Fibroblast of skin of abdomen (primary cell): ENCODE measurements at places on chromosomes 2 and 18.

DNA sequence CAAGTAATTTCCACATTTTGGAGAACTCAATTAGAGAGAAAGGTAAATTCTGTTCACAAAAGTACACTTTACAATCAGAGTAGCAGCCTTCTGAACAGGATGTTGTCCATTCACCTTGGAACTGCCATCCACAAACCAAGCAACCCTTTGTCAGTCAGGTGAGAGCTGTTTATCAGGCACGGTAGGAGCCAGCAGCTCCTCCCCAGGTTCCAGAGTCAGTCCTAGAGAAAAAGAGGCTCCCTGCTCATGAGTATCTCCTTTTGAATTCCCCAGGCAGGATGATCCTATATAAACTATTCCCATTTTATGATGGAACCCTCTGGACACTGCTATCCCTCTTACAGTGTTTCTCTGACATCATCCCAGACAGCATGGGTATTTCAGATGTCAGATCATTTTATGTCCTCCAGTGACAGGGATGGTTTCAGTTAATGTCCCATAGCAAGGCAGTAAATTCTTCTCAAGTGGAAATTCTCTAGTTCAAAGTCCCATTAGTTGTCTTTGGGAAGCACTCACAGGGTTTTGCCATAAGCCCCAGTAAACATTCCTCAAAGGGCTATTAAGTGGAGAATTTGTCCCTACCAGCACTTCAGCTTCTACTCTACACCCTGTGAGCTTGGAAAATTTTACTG lies 34.5 kb upstream of the CSRNP3 start:
- no peak for DNase-seq

GRCh38 chr18:31246460-31246859 lies 71.5 kb upstream of the DSG1 start:
- DNase-seq, result no peak

DNA sequence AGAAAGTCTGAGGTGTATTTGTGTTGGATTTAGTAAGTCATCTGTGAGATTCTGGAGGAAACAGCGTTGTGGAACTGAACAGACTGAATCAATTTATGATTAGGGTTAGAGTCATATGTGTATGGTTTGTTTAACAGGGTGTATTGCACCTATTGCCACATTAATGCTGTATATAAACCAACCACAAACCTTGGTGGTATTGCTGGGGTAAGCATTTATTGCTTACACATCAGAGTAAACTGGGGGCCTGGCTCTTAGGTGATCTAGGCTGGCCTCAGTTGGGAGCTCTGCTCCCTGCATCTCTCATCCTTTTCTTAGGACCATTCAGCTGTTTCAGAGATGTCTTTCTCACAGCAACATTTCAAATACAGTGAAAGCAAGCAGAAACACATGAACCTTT lies 59.7 kb upstream of the GRB14 start:
- DNase-seq, result no peak

GRCh38 chr2:158174495-158174894 lies 72.8 kb downstream of the UPP2 start:
- no peak for DNase-seq

DNA sequence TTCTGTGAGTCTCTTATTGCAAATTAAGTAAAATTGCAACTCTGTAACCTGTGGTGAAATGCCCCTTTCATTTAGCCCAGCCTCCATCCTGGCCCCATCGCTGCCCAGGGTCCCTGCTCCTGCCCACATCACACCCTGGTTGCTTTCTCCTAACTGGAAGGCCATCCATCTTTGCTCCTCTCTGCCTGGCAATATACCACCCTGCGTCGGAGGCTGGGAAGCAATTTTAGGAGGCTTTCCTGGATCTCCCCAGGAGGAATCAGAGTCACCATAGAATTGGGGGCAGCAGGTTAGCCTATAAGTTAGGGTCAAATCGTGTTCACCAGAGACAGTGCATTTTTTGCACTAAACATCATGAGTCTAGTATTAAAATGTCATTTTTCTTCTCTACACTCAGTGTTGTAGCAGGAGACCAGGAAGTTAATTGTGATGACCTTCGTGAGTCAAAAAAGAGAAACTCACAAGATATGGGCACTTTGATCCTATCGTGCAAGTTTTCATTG lies 14.5 kb upstream of the TXNDC2 start:
- no peak for DNase-seq

GRCh38 chr2:205780645-205781044 lies 98.3 kb downstream of the NRP2 start:
- DNase-seq, result no peak

DNA sequence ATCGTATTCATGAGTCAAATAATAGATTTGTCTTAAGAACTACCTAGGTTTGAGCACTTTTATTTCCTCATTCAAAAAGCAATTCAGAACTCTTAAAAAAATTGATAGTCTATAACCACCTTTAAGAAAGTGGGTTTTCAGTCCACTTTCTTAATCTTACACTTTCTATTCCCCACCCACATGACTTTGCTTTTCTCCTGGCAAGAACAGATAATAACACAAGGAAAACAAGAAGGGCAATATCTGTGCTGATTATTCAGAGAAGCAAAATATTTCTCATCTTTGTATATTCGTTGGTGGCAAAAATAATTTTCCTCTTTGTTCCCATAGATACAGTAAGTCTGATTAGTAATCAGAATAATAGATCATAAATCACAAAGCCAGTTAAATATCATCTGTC lies 130.6 kb upstream of the DNAJC10 start:
- DNase-seq, result no peak

- DNase-seq, result no peak
Measured at GRCh38 chr2:70942396-70943204, 6.9 kb downstream of the ATP6V1B1 start.

DNA sequence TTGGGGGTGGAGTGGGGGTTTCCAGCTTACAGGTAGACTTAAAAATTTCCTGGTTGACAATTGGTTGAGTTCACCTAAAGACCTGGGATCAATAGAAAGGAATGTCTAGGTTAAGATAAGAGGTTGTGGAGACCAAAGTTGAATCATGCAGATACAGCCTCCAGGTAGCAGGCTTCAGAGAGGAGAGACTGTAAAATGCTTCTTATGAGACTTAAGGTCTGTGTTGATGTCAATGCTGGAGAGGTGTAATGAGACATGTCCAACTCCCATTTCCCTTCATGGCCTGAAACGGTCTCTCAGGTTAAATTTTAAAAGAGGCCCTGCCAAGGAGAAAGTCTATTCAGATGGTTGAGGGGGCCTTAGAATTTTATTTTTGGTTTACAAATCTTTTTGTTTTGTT lies 38.5 kb upstream of the RND3 start:
- DNase-seq, result no peak

DNA sequence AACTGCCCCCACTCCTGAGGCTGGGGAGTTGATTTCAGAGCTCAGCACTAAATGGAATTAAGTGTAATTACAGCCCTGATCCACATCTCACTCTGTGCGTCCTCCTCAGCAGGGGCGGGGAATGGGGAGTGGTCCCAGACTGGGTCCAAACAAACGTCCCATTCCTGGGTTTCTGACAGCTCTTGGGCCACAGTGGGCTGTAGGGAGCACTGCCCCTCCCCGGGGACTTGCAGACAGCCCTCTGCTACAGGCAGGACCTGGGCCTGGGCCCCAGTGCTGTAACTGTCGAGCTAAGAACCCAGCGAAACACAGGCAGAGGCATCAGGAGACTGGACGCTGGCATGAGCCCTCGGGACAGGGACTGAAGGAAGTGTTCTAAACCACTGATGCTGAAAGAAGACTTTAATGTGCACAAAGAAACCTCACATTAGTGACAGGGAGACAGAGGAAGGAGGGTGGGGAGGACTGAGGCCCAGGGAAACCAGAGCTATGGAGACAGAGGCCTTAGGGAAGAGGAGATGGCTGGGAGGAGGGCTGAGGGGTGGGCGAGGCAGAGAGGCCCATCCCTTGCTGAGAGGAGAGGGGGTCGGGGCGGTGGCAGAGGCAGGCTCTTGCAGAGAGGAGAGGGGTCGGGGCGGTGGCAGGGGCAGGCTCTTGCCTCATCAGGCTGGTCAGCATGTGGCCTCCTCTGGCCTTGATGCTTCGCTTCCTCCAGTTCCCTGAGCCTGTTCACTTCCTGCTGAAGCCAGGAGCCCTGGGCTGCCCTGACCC lies 5.8 kb upstream of the SEMA4C start:
- no peak for DNase-seq

DNA sequence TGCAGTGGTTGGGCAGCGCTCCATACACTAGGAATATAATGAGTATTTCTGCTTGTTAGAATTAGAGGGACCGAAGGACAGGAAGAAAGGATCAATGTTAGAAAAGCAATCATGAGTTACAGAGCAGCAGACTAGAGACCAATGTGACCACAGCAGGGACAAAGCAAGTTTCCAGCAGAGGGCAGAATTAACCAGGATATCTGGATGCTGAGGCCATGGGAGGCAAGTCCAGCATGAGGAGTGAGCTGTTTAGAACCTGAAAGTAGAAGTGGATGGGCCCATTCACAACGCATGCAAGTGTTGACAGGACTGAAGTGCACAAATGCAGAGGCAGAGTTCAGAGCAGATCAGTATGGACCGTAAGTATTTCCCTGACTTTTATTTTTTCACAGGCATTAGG lies 910.4 kb upstream of the GYPC start:
- no peak for DNase-seq

- no peak for DNase-seq
Measured at GRCh38 chr2:218981881-218982585, 3.0 kb downstream of the FEV start.

- no peak for DNase-seq
Measured at GRCh38 chr2:128607440-128607839, 288.8 kb upstream of the HS6ST1 start.

- DNase-seq, result peak; percentile 68
Measured at GRCh38 chr2:7037340-7038333, 120.4 kb downstream of the RNF144A start.

GRCh38 chr2:18047896-18048657 lies 169.6 kb downstream of the KCNS3 start:
- DNase-seq, result peak; percentile 36

GRCh38 chr18:12048010-12048826 lies 45.4 kb upstream of the ANKRD62 start:
- DNase-seq, result no peak

DNA sequence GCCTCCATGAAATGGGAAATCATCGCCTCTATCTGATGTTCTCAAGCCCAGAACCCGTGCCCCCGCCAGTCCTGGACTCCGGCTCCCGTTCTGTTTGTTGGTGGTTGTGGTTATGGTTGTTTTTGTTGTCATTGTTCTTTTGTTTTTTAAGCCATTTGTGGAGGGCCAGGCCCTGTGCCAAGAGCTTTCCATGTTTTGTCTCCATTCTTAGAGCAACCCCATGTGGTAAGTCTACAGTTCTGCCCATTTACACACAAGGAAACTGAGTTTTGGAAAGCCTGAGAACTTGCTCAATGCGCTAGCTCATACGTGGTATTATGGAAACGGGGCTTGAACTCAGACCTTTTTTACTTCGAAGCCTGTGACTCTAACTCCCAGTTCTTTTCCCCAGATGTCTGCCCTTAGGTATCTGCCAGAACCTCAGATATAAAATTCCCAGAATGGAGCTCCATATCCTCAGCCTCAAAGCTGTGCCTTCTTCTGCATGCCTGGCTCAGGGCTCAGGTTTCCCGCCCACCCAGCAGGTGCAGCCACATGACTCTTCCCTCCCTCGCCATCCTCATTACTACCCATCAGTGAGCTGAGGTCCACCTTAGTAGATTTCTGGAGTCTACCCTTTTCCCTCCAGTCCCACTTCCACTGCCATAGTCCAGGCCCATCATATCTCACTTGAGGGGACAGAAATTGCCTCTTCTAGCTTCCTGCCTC lies 194.1 kb downstream of the KLHL29 start:
- no peak for DNase-seq

- no peak for DNase-seq
Measured at GRCh38 chr2:240441326-240441992, 6.0 kb downstream of the GPC1 start.

DNA sequence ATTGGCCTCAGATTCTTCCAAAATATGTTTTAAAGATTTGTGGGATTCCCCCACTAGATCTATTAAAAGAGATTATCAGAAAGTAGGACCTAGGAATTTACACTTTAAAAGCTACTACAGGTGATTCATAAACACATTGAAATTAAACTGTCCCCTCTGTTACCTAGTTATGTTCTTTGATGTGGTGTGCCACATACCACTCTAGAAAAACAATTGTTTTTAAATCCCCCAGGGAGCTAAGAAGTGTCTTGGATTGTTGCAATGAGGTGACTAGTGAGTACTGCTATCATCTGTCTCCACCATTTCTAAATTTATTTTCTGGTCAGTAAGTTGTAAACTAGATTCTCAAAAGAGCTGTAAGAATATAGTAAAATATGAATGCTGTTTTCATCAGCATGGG lies 214.5 kb upstream of the DOK6 start:
- DNase-seq, result no peak

DNA sequence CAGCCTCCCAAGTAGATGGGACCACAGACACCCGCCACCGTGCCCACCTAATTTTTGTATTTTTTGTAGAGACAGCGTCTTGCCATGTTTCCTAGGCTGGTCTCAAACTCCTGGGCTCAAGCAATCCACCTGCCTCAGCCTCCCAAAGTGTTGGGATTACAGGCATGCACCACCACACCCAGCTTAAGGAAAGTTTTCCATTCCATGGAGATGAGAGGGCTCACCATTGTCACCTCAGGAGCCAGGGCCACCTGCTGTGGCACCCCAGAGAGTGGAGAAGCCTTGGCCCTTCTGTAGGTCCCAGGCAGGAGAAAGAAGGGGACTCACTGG lies 4.6 kb downstream of the SLC35F6 start:
- no peak for DNase-seq

DNA sequence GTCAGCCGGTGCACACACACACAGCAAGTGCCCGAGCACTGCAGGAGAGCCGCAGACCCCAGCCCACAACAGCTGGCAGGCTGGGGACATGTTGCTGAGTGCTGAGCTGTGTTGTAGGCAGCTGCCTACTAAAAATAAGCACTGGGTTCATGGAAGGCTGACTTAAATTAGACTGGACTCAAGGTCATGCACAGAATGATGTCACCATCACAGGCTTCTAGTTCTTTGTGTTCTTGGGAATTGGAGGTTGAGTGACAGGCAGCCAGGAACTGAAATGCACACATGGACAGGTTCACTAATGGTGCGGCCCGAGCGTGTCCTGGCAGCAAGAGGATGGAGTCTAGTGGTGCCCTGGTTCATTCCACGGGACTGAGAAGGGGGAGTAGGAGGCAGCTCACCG lies 71.3 kb downstream of the VWA3B start:
- no peak for DNase-seq
